ENCODE measurements at places on chromosomes 3 and 15.

- no peak for DNase-seq
Measured at GRCh38 chr15:86300390-86301125, 220.9 kb downstream of the AGBL1 start.

DNA sequence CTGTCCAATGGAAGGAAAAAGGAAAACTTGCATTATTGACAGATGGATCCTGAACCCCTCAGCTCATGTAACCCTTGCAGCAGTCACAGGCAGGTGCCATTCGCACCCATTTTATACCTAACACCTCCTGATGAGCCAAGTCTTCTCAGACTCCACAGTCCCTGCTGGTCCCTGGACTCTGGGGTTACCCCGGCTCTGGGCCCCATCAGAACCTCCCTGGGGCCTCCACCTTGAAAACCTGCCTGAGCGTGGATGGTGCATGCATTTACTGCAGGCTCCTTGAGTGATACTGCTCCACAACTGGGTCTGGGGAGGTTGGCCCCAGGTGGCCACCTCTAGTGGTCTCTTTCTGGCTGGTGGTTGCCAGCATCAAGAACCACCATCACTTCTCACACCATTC, 15.9 kb upstream of the DOCK3 start:
- DNase-seq: no peak

DNA sequence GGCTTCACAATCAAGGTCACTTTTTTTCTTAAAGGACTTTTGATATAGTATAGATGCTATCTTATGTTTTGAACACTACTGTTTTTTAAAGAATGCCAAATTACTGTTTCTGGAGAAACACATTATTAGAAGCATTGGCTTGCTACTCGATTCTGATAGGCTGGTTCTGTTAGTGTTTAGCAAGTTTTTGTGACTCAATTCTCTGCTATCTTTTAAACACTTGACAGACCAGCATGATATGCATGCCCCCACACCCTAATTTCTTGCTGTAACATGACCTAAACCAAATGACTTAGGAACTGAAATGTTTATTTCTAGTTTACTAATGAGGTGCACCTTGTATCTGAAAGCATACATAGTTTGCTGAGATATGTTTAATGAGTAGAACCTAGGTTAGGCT, 5.5 kb upstream of the IL20RB start:
- no peak for DNase-seq

GRCh38 chr15:35548435-35548834, 2.5 kb upstream of the DPH6 start:
- no peak for DNase-seq

DNA sequence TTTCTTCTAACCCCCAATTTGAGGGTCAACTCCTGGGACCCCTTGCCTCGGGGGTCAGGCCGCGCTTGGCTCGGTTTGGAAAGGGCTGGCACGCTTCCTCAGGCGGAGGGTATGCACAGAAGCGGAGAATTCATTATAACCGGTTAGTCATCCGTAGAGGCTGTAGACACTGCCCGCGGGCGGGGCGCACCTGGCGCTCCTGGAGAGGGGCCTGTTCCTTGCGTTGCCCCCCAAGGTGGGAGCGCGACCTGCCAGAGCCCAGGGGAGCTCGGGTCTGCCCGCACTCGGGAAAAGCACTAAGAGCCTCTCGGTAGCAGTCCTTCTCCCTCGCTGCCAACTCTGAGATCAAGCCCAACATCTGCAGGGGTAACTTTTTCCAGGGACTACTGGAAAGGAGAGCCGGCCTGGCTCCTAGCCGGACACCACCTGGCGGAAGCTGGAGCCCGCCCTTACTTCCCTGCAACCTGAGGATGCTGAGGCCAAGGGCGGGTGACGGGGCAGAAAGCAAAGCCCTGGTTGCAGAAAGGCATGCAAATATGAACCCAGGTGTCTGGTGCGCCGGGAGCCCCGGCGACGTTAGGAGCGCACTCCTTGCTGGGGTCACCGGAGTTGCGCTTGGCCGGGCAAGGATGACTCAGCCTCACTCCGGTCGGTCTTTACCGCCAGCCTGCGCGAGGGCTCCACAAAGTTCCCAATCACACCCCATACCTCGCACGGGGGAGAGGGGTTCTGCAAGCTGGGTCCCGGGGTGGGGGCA, 1.5 kb upstream of the CACNA2D3 start:
- DNase-seq: peak; percentile 3

- DNase-seq: no peak
Measured at GRCh38 chr3:33430571-33430970, 9.6 kb downstream of the UBP1 start.

DNA sequence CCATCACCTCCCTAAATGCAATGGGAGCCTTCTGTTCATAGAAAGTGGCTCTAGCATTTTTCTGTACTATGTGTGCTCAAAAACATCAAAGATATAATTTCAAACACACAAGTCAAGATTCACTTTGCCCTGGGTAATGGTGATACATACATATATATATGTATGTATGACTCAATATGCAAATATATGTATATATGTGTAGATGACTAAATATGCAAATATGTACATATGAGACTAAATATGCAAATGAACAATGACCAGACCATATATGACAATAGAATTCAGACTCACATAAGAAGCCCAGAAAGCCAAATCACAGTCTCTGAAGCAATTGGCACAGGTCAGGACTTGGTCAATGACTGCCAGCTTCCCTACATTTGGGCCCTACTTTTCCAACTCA, 36.9 kb upstream of the SNRK start:
- DNase-seq: no peak

- DNase-seq: no peak
Measured at GRCh38 chr3:3280396-3280795, 100.9 kb upstream of the CRBN start.

- DNase-seq: no peak
Measured at GRCh38 chr3:182259579-182259978, 533.7 kb upstream of the ATP11B start.

DNA sequence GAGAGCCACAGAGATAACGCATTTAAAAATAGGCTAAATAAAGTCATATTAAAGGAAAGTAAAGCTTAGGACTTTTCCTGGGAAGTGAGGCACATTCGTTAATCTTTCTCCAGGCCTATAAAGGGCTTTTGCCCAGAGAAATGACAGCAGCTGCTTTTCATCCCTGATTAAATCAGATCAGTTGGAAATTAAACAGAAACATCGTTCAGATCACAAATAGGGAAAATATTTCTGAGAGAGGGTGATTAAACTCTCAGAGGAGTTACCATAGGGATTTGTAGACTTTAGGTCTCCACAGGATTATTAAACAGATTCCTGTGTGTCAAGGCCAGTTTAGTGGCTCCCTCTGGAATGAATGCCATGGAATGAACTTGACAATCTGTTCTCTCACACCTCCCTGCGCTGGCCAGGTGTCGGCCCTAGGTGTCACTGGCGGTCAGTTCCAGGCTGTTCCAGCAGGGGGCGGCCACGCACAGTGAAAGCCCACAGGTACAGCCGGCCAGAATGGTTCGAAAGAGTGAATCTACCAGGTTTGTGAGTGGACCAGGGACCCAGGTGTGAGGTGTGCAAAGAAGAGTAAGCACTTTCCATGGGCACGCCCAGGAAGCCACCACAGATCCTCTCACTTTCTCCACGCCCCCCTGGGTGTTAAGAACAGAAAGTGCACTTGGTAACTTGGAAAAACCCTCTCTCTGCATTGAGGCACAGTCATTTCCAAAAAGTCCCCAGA, 253.0 kb upstream of the RASGRP1 start:
- DNase-seq: peak; percentile 40

DNA sequence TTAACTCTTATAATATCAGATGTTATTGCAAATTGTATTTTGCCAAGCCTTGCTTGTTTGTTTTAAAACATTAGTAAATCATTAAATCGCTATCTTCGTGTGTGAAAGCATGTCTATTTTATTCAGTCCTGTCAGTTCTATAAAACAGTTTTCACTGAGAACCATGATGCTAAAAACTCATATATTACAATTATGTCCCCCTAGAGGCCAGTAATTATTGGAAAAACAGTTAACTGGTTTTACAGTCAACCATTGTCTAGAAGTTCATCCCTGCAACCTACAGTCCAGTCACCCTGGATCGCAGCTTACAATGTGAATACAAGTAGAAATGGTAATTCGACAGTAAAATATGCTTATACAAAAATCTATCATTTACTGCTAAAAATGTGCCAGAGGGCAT, 311.5 kb upstream of the ROBO2 start:
- DNase-seq: no peak

DNA sequence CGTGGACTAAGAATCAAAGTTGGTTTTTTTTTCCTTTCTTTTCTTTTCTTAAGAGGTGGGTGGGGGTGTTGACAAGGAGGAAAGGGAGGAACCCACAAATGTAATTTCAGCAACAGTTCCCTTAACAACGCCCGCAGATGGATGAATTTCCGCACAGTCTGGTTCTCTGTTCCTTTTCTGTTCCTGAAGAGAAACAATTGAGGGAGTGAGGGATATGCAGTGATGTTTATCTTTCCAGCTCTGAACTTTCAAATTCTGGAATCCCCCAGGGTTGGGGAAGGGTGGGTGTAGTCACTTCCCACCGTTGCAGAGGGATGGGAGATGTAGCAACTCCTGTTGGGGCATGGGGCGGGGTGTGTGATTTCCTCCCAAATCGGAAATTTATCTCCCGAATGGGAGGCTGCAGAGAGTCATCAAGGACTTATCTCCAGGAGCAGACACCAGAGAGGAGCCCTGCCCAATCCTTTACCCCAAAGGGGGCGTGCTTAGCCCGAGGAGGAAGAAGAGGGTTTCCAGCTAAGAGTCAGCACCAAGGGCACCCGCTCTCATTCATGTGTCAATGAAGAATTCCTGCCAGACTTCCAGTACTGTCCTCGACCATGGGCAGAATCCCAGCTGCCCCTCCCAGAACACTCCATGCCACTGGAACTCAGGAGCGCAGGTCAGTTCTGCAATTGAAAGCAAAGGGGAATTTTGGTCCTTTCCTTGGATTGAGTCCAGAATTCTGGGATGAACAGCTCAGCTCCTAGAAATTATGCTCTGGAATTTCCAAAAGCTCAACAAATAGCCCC, 35.0 kb upstream of the CFAP161 start:
- no peak for DNase-seq

DNA sequence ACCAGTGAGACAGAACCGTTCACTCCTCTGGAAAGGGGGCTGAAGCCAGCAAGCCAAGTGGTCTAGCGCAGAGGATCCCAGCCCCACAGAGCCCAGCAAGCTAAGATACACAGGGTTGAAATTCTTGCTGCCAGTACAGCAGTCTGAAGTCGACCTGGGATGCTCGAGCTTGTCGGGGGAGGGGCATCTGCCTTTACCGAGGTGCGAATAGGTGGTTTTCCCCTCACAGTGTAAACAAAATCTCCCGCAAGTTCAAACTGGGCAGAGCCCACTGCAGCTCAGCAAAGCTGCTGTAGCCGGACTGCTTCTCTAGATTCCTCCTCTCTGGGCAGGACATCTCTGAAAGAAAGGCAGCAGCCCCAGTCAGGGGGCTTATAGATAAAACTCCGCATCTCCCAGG, 11.4 kb downstream of the CEP97 start:
- no peak for DNase-seq

- no peak for DNase-seq
Measured at GRCh38 chr3:10666621-10667020, 149.4 kb upstream of the SLC6A11 start.

- no peak for DNase-seq
Measured at GRCh38 chr3:13873818-13874217, 6.1 kb downstream of the WNT7A start.

- DNase-seq: no peak
Measured at GRCh38 chr3:137771401-137772213, 7.5 kb downstream of the SOX14 start.

GRCh38 chr3:115825046-115825445, 201.7 kb downstream of the GAP43 start:
- DNase-seq: no peak

DNA sequence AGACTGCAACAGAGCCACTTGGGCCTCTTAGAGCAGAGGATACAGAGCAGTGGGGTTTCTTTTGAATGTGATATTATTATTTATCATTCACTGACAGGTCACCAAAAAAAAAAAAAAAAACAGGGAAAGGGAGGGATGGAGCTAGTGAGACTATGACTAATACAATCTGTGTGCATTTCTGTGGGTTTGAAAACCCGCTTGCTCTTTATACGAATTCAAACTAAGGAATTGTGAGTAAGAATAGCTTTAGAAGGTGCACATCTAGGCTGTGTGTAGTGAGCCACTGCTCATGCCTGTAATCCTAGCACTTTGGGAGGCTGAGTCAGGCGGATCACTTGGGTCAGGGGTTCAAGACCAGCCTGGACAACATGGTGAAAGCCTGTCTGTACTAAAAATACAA, 186.6 kb upstream of the MANF start:
- no peak for DNase-seq

- peak; percentile 19 for DNase-seq
Measured at GRCh38 chr3:44510000-44510368, 32.5 kb upstream of the ZNF445 start.

GRCh38 chr15:73026511-73027054, 25.7 kb upstream of the NEO1 start:
- DNase-seq: no peak

Measured in GM12864 (cell line).